ENCODE measurements at places on chromosomes 5 and 9. TPM values are rescaled to one million over a fixed set of nuclear protein-coding genes. Genes with fewer than 3 reads are reported as not detected.

Gene ORM1
- not detected for total RNA-seq

Gene CDH9
- not detected for total RNA-seq

Gene SIGMAR1
- total RNA-seq, result 132 TPM

Gene ROR2
- 0.36 TPM for total RNA-seq

Gene ZDHHC12
- 38.5 TPM for total RNA-seq

Gene DAB2
- total RNA-seq, result 280 TPM

Gene TLX3
- not detected for total RNA-seq

Gene EIF4E1B
- total RNA-seq, result not detected

Gene GPX8
- 64.3 TPM for total RNA-seq

Gene DRD1
- 0.34 TPM for total RNA-seq

Gene CD14
- total RNA-seq, result 1.3 TPM

Gene PLAC8L1
- total RNA-seq, result 0.73 TPM

Gene PDE6A
- not detected for total RNA-seq

Gene PCDHGB3
- total RNA-seq, result 1.5 TPM

Gene SV2C
- not detected for total RNA-seq

Gene CCDC192
- total RNA-seq, result not detected

Gene ORM2
- total RNA-seq, result not detected

Gene PLCXD3
- not detected for total RNA-seq

Gene PCDHA12
- total RNA-seq, result not detected

Gene MLLT3
- total RNA-seq, result 14.8 TPM
